ENCODE measurements at places on chromosomes 11 and 22. TPM values are rescaled to one million over a fixed set of nuclear protein-coding genes. Genes with fewer than 3 reads are reported as not detected.

Gene DAGLA
- 7.5 TPM for total RNA-seq

Gene SLC43A1
- total RNA-seq, result 15.5 TPM

Gene GAB4
- total RNA-seq, result not detected

Gene CD6
- under 0.01 TPM for total RNA-seq

Gene SDF2L1
- 53.1 TPM for total RNA-seq

Gene GPR152
- total RNA-seq, result not detected

Gene ANGPTL5
- total RNA-seq, result not detected

Measured in bladder microvascular endothelial cell (primary cell).